Astrocyte of the hippocampus (primary cell): ENCODE measurements at places on chromosomes 16 and 17.

GRCh38 chr16:25045696-25046381, 30.7 kb upstream of the ARHGAP17 start:
- no peak for DNase-seq

GRCh38 chr17:3590231-3590630, 19.0 kb downstream of the TRPV1 start:
- DNase-seq: no peak

- DNase-seq: peak; percentile 28
Measured at GRCh38 chr17:16875662-16876061, 96.3 kb downstream of the TNFRSF13B start.

GRCh38 chr16:2337431-2338296, 2.9 kb downstream of the ABCA3 start:
- DNase-seq: no peak

DNA sequence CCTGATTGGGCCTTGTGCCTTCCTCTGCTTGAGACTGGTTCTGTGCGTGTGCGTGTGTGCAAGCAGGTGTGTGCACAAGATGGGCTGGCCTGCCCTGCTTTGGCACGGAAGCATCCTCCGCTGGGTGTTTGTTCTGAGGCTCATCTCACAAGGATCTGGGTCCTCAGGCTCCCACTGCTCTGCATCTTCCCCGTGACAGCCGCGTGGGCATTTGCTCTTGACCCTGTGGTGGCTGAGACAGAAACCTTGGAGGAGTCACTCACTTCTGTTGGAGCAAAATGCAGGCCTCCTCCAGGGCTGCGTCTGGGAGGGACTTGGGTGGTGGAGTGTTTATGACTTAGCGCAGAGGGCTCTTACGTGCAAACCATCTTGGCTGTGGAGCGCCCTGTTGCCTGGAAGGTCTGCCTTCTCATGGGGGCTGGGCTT, 119.2 kb downstream of the RPTOR start:
- DNase-seq: no peak

- no peak for DNase-seq
Measured at GRCh38 chr17:44268709-44269534, 987 bp upstream of the SLC4A1 start.

GRCh38 chr17:11241611-11242226, 706 bp downstream of the SHISA6 start:
- DNase-seq: no peak

GRCh38 chr16:11994143-11995119, 17.9 kb downstream of the SNX29 start:
- peak; percentile 29 for DNase-seq

DNA sequence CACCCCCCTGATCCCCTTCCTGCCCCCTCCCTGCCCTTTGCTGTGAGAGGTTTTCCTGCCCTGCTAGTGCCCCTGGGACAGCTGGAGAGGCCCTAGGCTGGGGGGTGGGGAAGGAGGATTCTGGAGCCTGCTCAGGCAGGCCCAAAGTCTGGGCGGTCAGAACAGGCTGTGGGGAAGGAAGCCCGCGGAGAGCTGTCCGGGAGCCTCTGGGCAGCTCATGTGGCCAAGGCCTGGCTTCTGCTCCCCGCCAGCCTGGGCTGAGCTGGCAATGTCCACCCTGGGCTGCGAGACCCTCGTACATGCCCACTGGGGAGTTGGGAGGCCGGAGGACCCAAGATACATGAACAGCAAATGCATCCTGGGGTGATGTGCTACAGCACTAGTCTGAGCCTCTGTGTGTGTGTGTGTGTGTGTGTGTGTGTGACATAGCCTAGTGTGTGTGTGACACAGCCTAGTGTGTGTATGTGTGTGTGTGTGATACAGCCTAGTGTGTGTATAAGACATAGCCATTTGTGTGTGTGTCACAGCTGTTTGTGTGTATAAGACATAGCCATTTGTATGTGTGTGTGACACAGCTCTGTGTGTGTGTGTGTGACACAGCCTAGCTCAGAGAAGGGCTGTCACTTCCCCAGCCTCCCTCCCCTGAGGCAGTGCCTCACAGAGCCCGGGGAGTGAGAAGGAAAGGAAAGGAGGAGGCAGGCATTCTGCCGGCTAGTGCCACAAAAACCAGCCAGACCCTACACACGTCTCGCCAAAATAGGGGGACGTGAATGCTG, 201.4 kb upstream of the CIBAR2 start:
- no peak for DNase-seq

- DNase-seq: peak; percentile 71
Measured at GRCh38 chr16:49652456-49653172, 203.3 kb downstream of the ZNF423 start.

- DNase-seq: peak; percentile 89
Measured at GRCh38 chr17:50117202-50118051, 12.5 kb downstream of the SAMD14 start.

DNA sequence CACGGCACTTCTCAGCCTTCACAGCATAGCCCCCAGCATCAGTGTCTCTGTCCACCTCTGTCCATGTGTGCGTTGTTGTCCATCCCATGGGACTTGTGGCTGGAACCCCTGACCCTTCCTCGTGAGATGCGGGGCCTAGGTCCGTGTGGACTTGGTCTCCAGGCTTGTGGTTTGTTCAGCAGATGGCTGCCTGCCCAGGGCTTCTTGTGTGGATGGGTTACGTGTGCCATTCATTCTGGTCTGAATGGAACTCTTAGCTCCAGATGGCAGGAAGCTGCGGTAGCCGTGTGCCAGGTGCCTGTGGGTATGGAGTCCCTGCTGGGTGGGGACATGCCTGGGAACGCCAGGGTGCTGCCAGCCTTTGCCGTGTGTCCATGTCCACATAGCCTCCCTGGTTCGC, 31.7 kb upstream of the NUDT16L1 start:
- peak; percentile 77 for DNase-seq

GRCh38 chr17:9218064-9218635, 196.8 kb downstream of the NTN1 start:
- no peak for DNase-seq

GRCh38 chr16:11118479-11118878, 137.5 kb downstream of the SOCS1 start:
- DNase-seq: peak; percentile 48

- DNase-seq: peak; percentile 43
Measured at GRCh38 chr17:37671824-37672547, 28.7 kb upstream of the DDX52 start.

DNA sequence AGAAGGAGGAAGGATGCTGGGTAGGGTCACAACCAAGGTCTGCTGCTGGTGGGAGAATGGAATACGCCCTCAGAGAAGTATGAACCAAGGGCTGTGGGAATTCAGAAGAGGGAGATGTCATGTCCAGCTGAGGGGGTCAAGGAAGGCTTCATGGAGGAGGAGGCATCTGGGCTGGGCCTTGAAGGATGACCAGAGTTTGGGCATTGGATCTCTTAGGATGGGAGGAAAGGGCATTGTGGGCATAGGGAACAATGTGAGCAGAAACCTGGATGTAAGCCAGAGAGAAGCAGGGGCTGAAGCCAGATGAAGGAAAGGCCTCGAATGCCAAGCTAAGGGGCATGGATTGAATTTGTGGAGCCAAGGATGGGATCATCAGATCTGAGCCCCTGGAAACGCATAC, 49.2 kb upstream of the MAP3K14 start:
- DNase-seq: no peak

DNA sequence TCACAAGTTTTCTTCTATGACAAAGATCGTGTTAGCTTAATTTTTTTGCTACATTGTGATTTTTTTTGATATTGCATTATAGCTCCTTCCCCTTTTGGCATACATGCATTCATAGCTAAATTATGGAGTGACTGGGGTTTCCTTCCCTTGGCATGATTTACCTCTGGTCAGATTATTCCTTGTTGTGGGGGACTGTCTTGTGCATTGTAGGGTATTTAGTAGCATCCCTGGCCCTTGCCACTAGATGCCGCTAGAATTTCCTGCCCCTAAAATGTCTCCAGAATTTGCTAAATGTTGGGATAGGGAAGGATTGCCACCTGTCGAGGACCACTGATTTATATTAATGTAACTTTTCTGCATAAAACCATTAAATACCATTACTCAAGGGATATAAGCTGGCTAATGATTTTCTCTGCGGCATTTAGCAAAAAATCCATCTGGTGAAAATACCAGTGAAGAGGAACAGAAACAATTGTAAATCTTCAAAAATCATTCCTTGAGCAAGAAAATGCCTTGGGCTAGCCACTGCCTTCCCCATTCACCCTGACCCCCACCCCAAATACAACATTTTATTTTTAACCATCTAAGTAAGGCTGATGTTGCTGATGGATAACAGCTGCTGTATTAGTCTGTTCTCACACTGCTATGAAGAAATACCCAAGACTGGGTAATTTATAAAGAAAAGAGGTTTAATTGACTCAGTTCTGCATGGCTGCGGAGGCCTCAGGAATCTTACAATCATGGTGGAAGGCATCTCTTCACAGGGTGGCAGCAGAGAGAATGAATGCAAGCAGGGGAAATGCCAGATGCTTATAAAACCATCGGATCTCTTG, 195.2 kb downstream of the MAP2K6 start:
- peak; percentile 77 for DNase-seq

DNA sequence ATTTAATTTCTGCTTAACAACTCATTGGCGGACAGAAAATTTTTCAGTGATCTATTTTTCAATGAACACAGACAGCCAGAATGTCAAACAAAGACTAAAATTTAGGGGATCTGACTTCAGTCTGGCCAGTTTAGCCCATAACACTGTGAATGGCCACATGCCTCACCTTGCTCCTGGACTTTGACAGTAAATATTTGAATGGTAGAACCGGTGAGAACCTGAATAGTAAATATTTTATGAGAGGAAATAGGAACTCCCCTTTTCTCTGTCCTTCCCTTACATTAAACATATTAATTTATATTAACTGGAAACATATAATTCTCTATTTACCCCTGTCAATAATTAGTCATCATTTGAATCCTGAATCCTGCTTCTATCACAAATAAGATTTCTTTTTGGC, 942.1 kb downstream of the KCNJ2 start:
- DNase-seq: no peak

- no peak for DNase-seq
Measured at GRCh38 chr17:11340803-11341202, 99.8 kb downstream of the SHISA6 start.

- no peak for DNase-seq
Measured at GRCh38 chr17:27949304-27949703, 56.1 kb upstream of the LYRM9 start.

GRCh38 chr17:44983563-44983962, 15.5 kb upstream of the C1QL1 start:
- no peak for DNase-seq

- DNase-seq: no peak
Measured at GRCh38 chr17:36094746-36095145, 4.8 kb upstream of the CCL3 start.

DNA sequence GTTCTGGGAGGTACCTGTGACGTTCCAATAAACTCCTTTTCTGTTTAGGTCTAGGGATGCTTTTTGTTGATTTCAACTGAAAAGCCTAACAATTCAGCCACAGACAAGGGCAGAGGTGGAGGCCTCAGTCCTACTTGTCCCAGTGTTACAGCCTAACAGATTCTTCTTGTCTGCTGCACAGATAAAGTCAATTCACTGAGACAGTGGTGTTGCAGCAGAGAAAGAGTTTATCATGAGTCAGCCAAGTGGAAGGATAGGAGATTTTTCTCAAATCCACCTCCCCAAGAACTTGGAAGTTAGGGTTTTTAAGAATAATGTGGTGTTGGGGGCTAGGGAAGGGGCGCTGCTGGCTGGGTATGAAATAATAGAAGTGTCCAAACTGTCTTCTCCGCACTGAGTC, 10.8 kb upstream of the TNFSF12 start:
- DNase-seq: no peak

DNA sequence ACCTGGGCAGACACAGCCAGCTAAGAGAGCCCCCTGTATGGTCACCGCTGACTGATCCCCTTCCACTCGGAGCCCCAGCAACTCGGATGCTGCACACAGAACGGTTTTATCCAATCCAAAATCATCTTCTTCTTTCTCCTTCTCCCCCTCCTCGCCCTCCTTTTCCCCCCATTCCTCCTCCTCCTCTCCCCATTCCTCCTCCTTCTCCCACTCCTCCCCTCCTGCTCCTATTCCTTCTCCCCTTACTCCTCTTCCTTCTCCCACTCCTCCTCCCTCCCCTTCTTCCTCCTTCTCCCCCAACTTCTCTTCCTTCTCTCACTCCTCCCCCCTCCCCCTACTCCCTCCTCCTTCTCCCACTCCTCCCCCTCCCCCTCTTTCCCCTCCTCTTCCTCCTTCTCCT, 30.4 kb upstream of the MEAK7 start:
- DNase-seq: no peak

- DNase-seq: no peak
Measured at GRCh38 chr16:11506741-11507305, 79.9 kb downstream of the LITAF start.

GRCh38 chr16:21167929-21168602, 9.6 kb downstream of the LDAF1 start:
- no peak for DNase-seq

GRCh38 chr16:67357561-67357960, 30.9 kb downstream of the LRRC36 start:
- no peak for DNase-seq

DNA sequence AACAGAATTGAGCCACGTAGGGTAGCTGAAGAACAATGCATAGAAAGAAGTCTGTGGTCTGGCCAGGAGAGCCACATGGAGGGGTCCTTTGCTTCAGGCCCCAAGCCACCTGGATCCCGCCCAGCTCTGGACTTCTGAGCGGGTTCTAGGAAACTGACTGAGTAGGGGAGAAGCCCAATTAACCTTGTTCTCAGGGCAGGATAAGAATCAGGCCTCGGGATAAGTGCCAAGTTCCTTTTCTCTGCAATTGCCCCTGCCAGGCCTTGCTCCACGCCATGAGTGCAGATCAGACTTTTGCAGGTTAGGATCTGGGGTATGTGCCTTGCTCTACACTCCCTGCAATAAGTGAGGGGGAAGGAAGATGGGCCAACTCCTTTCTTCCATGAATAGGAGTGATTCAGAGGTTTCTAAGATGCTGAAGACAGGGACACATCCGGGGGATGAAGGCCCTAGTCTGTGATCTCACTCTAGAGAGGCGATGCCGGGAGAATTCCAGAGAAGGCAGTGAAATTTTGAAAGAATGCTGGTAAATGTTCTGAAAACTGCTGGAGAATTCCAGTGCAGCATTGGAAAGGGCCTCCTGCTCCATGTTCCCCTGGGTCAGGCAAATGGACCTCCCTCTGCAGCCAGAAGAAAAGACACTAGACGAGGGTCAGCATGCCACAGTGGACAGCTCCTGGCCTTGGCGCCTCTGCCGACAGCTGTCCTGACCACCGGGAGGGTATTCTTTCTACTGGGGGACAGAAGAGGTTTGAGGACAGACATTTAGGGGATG, 5.8 kb downstream of the NEUROD2 start:
- DNase-seq: no peak

- DNase-seq: peak; percentile 79
Measured at GRCh38 chr16:4200000-4200780, 41.7 kb downstream of the SRL start.
